Inflammatory macrophage treated with lipopolysaccharide for 4 hours (primary cell): ENCODE measurements at places on chromosomes 3 and 15.

DNA sequence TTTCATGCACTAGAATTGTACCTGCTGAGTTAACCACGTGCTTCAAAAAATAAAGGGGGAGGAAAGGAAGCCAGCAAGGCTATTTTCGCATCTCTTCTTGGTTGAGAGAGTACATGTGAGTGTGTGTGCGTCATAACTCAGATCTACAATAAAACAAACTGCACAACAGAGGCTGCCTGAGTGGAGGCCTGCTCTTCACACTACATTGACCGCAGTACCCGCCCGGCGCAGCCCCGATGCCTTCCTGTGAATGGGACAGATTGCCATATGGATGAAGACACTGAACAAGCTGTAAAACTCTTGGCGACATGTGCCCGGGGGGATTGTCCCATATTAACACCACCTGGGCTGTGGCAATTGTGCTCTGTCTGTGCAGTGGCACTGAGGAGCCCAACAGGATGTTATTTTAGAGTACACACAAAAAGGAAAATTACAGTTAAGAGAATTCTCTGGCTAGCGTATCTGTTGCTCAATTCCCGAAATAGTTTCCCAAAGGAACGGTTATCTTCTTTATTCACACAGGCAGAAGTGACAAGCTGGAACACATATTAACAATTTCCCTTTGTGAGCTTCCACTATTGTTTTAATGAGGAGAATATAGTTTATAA lies 551.5 kb downstream of the FOXP1 start:
- DNase-seq = no peak

DNA sequence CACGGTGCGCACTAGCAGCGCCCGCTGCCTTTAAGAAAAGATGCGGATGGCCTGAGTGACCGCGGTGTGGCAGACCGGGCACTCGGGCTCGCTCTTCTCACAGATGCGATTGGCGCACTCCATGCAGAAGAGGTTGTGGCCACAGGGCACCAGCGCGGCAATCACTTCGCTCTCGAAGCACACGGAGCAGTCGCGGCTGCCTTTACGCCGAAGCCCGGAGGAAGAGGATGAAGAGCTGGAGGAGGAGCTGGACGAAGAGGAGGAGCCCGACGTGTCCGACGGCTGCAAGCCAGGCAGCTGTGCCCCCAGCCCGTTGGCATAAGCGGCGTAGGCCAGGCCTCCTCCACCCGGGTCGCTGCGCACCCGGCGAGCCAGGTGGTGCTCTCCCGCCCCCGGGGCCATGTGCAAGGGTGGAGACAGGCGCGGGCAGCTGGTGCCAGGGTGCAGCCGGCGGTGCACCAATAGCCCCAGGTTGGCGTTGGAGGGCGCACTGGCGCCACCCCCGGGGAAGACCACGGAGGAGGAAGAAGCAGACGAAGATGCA lies 2.6 kb downstream of the MEX3B start:
- DNase-seq = no peak

- DNase-seq = peak; percentile 58
Observed at GRCh38 chr3:88180398-88180999, 30.7 kb downstream of the C3orf38 start.

- DNase-seq = no peak
Observed at GRCh38 chr3:37680401-37680800, 181.3 kb upstream of the CTDSPL start.

GRCh38 chr15:90009301-90010022 lies 8.3 kb downstream of the ZNF710 start:
- peak; percentile 37 for DNase-seq

- DNase-seq = no peak
Observed at GRCh38 chr3:190497811-190498210, 16.1 kb upstream of the IL1RAP start.

GRCh38 chr3:148243609-148244008 lies 454.1 kb upstream of the AGTR1 start:
- DNase-seq = no peak

- DNase-seq = peak; percentile 72
Observed at GRCh38 chr3:122800706-122801237, 5.9 kb downstream of the SLC49A4 start.

DNA sequence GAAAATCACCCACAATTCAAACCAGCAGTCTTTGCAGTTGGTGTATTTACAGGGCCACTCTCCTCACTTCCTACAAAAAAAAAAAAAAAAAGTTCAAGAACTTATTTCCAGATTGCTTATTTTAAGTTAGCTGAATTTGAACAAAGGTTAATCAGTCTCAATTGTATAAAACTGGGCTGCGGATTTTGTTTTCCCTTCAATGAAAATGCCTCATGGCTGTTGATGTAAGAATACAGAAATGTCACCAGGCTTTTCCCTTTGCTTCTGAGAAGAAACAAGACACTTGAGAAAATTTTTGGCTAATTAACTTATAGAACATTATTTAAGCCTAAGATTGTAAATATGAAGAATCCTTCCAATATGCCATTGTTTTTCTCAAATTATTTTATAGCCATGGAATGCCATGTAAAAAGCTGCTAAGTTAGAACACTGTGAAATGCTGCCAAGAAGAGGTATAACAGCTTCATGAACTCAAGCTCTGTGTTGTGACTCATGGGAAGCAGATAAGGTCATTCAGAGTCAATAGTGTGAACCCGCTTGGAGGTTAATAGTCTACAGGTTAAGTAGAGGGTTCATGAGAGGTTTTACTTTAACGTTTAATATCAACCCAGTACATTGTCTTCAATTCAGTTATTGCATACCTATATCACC lies 84.3 kb upstream of the ABI3BP start:
- no peak for DNase-seq

DNA sequence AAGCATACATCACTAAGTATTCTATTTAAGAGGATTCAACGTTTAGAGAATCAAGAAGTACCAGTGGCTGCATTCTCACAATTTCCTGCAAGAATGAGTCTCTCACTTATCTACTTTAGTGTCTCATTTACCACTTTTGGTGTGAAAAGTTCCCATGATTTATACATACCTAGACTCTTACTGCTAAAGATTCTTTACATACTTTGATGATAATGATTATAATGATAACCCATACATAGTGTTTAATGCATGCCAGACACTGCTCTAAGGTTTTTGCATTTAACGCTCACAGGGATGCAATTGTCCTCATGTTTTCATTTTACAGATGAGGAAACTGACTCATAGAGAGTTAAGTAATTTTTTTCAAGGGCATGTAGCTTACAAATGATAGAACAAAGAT lies 133.6 kb downstream of the TMEM108 start:
- no peak for DNase-seq

GRCh38 chr15:71013446-71013845 lies 101.8 kb upstream of the THSD4 start:
- no peak for DNase-seq

- DNase-seq = peak; percentile 12
Observed at GRCh38 chr15:89912674-89913396, at the start of gene ARPIN. Gene ARPIN (minus strand): TSS chr15:89912952. CDS start chr15:89912835, 117 bp downstream.

- no peak for DNase-seq
Observed at GRCh38 chr3:5505163-5505562, 317.7 kb downstream of the EDEM1 start.

DNA sequence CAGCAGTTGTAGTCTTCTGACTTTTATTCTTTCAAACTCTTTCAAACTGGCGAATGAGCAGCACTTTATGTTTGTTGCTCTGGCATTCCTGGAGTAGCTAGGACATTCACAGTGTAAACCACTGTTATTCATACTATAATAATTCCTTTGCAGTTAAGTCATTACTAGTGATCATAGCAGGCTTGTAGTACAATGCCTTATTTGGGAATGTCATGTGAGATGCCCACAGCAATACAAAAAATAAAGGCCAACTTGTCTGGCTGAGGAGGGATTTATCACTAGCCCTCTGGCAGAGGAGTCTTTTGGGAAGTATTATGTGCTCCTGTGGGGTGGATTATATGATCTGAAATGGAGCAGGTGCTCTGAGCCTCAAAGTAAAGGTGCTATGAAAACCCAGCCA lies 197.2 kb downstream of the VGLL3 start:
- no peak for DNase-seq

DNA sequence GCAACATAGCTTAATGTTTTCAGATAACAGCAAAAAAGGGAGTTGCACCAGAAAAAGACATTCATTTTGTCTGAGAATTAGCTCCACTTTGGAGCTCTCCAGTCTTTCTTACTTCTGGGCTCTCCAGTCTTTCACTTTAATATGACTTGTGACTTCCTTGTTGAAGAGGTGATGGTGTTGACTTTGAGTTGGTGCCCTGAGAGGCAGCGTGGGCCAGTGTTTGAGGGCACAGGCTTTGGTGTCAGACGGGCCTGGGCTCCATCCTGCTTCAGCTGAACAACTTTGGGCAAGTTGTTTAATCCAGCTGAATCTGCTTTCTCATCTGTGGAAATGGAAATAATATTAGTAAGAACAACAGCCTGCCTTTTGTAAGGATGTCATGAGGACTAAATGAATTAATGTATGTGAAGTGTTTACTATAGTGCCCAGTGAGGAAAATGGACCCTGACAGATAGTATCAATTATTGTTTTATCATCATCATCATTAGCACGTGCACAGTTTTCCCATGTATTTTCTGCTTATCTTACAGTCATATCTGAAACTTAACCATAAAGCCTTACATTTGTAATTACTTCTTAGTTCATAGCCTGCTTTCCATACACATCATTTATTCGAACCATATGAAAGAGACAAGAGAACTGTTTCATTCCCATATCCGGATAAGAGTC lies 108.4 kb downstream of the PDE8A start:
- no peak for DNase-seq

DNA sequence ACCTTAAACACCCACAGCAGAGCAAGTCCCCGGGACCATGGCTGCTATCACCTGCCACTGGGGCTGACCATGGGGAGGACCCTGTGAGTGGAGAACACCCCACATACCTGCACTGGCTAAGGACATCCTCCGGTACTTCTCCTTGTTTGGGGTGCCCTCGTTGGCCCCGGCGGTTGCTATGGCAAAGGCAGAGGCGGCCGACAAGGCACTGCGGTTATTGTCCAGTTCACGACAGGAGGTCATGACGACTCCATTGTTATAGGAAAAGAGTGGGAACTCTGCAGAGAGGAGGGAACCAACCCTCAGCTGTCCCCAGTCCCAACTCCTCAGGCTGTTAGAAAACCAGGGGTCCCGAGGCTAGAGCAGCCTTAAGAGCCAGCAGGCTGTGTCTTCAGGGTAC lies 54.8 kb upstream of the CTSH start:
- no peak for DNase-seq

GRCh38 chr3:180246688-180247195 lies 210.0 kb upstream of the PEX5L start:
- no peak for DNase-seq

GRCh38 chr3:64651303-64651702 lies 36.5 kb downstream of the ADAMTS9 start:
- no peak for DNase-seq

DNA sequence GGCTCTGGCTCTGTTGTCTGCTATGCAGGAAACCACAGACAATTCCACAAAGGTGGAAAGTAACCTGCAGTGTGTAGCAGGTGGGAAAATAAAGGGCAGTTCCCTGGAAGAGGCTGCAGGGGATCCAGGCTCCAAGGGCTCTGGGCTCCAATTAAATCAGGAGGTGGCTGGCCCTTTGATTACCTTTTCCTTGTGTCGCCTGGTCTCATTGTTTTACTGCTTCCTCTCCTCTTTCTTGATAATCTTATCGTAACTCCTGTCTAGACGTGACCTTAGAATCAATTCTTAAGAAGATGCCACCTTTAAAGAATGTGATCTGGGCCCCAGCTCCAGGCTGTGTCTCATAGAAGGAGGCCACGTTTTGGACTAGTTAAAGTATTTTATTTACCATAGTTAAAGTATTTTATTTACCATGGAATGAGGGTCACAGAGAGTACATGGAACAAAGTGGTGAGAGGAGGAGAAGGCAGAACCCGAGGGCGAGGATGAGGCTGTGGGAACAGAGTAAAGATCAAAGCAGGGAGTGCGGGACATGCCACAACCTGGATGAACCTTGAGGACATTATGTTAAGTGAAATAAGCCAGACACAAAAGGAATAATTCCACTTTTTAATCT lies 237.5 kb upstream of the STT3B start:
- no peak for DNase-seq

DNA sequence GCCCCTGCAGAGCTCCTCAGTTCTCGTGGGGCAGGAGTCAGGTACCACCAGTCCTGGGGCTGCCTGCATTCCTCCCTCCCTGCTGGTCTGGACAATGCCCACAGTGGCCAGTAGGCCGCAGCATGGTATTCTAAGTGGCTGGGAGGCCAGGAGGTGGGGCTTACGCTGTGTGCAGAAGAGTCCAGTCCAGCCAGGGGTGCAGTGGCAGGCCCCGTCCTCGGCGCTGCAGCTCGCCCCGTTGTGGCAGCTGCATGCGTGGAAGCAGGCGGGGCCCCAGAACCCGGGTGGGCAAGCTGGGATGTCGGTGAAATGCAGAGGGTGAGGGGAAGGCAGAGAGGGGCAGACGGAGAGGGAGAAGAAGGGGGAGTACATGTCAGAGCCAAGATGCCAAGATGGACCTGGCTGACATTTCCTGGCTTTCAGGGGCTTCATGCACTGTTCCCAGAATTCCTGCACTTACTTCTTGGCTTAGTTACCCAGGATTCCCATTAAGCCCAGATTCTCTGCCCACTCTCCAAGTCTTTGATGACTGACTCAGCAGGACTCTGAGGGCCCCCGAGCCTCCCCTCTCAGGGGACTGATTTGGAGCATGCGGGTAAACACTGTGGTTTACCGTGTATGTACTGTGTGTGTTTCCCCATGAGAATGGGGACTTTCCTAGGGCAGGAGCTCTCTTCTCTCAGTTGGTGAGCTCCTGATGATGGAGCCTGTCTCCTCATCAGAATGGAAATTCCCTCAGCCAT lies 47.5 kb downstream of the RAB11A start:
- no peak for DNase-seq

- DNase-seq = no peak
Observed at GRCh38 chr3:72163809-72164634, 379.1 kb upstream of the PROK2 start.

DNA sequence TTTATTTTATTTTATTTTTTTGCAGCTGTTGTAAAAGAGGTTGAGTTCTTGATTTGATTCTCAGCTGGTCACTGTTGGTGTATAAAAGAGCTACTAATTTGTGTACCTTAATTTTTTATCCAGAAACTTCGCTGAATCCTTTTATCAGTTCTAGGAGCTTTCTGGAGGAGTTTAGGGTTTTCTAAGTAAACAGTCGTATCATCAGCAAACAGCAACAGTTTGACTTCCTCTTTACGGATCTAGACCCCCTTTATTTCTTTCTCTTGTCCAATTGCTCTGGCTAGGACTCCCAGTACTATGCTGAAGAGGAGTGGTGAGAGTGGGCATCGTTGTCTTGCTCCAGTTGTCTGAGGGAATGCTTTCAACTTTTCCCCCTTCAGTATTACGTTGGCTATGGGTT lies 165.8 kb upstream of the KCNMB2 start:
- DNase-seq = no peak

GRCh38 chr3:151460774-151461450 lies at the start of gene IGSF10:
Gene IGSF10 (minus strand): TSS chr3:151461061. CDS start chr3:151458709, 2,352 bp downstream.
- DNase-seq = no peak

GRCh38 chr3:72482589-72483321 lies 365.5 kb downstream of the SHQ1 start:
- peak; percentile 93 for DNase-seq

- DNase-seq = no peak
Observed at GRCh38 chr3:2614578-2614977, 495.6 kb downstream of the IL5RA start.

GRCh38 chr3:159458010-159458409 lies 530.6 kb upstream of the IL12A start:
- DNase-seq = no peak

- DNase-seq = peak; percentile 13
Observed at GRCh38 chr3:56655709-56656108, 27.4 kb downstream of the TASOR start.

GRCh38 chr3:13209634-13209997 lies 136.4 kb upstream of the IQSEC1 start:
- no peak for DNase-seq
